ENCODE measurements at places on chromosomes 12 and 14.
A peak's percentile ranks its signal among the peaks of the same experiment; 100 is the strongest.

DNA sequence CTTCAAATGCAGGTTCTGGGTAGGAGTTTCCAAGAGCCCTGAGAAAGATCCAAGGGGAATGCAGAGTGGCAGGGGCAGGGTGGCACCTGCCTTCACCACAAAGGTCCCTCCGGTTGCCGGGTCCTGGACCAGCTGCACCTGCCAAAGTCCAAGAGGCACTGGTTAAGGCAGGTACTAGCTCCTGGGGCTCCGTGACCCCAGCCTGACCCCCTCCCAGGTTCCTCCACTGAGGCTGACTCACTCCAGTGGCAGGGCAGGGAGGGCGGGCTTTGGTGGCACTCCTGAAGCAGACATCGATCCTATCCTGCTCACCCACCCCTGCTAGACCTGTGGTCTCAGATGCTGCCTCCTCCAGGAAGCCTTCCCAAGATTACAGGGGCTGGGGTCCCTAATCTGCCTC is 11.4 kb downstream of the RPS6KL1 start:
- DNase-seq: no peak

- no peak for DNase-seq
Observed at GRCh38 chr12:6620885-6621274, 13.7 kb upstream of the CHD4 start.

DNA sequence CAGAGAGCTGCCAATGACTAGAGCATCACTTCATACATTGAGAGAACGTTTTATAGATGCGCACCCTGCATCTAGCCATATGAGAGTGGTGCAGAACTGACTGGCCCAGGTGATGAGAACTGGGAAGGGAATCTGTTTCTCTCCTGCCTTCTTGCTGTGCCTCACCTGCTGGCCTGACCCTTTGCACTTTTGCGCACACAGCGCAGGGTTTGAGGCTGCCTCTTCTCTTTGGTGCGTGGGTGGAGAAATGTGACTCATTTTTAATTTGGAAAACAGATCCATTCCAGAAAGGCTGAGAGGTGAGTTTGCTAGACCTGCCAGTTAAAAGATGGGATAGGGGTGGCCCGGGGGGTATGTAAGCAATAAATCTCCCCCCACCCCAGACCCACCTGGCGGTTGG is 453 bp upstream of the ESRRB start:
- peak; percentile 6 for DNase-seq

- DNase-seq: no peak
Observed at GRCh38 chr14:91484186-91484585, 25.9 kb downstream of the PPP4R3A start.

DNA sequence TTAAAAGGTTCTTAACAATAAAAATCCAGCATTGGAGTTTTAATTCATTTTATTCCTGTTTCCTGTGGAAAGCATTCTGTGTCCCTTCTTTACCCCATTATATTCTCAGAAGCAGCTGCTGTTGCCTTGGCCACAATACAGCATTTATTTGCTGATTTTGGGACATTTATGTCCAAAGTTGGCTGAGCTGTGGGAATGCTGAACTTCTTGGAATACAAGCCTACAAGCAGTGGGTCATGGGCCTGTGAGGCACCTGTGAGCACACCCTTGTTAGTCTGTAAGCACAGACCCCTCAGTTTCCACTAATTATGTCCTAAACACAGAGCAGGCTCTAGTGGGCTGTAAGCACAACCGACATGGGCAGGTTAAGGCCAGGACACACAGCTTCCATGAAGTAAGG is 122.2 kb upstream of the IGF1 start:
- DNase-seq: no peak

DNA sequence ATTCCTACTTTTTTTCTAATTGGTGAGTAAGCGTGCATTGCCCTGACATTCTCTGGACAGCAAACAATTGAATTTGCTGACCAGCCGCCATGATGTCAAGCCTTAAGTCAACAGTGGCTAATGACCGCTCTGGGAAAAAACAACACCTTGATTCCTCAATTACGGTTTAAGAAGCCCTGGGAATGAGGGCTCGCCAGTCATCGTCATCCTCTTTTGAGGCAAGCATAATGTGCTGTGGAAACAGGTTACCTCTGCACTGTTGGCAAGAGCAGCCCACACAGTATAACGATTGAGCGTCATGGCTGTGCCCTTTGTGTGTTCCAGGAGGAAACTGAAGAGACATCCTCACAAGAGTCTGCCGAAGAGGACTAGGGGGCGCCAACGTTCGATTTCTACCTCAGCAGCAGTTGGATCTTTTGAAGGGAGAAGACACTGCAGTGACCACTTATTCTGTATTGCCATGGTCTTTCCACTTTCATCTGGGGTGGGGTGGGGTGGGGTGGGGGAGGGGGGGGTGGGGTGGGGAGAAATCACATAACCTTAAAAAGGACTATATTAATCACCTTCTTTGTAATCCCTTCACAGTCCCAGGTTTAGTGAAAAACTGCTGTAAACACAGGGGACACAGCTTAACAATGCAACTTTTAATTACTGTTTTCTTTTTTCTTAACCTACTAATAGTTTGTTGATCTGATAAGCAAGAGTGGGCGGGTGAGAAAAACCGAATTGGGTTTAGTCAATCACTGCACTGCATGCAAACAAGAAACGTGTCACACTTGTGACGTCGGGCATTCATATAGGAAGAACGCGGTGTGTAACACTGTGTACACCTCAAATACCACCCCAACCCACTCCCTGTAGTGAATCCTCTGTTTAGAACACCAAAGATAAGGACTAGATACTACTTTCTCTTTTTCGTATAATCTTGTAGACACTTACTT is 138.9 kb downstream of the HMGA2 start:
- no peak for DNase-seq

- no peak for DNase-seq
Observed at GRCh38 chr14:99508896-99509629, 27.9 kb downstream of the CCNK start.

DNA sequence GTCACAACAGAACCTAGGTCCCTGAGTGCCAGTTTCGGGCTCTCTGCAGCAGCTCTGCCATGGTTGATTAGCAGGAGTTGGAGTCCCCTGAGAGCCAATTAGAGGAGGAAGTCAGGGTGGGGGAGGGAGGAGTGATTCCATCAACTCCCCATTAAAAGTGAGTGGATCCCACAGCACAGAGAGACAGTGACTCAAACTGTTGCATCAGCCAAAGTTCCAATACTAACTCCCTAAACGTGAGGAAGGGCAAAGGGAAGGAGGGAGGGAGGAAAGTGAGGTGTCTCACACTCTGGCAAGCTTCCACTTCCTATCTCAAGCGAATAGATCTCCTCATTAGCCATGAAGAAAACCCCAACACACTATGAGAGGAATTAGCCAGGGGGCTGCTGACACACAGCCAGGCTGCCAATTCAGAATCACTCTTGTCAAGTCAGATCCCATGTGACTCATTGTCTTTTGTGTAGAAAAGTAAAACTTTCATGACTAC is 23.6 kb downstream of the OR11H4 start:
- peak; percentile 91 for DNase-seq

- no peak for DNase-seq
Observed at GRCh38 chr12:67952787-67953186, 36.5 kb upstream of the IFNG-AS1 start.

- DNase-seq: no peak
Observed at GRCh38 chr14:81127785-81128184, 93.0 kb downstream of the GTF2A1 start.

- DNase-seq: peak; percentile 42
Observed at GRCh38 chr12:6555018-6555691, 687 bp downstream of the IFFO1 start.

GRCh38 chr14:93061380-93062012 is 54.2 kb downstream of the ITPK1 start:
- no peak for DNase-seq

DNA sequence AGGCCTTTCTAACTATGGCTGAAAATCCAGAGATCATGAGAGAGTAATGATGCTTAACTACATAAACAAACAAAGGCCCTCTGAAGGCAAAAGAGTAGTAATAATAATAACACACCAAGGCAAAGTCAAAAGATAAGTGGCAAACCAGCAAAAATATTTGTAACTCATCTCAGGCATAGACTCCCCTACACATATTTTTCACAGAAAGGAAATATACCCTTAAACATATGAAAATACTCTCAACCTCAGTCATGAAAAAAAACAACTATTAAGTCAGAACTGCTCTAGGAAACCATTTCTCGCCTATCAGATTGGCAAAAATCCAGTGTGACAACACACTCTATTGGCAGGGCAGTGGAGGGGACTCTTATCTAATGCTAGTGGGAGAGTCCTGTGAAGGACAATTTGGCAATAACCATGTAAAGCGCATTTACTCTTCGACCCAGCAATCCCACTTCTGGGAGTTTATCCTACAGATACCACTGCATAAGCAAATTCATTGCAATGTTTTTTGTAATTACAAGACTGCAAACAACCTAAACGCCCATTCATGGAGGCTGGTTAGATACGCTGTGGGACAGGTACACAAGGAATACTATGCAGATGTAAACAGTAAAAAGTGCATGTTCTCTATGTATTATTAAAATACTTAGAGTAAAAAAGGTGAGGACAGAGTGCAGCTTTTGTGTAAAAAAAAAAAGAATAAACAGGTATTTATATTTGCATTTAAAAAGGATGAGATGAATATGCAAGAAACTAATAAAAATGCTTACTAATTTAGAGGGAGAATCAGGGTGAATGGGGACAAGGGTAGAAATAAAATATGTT is 26.0 kb upstream of the IL22 start:
- no peak for DNase-seq

DNA sequence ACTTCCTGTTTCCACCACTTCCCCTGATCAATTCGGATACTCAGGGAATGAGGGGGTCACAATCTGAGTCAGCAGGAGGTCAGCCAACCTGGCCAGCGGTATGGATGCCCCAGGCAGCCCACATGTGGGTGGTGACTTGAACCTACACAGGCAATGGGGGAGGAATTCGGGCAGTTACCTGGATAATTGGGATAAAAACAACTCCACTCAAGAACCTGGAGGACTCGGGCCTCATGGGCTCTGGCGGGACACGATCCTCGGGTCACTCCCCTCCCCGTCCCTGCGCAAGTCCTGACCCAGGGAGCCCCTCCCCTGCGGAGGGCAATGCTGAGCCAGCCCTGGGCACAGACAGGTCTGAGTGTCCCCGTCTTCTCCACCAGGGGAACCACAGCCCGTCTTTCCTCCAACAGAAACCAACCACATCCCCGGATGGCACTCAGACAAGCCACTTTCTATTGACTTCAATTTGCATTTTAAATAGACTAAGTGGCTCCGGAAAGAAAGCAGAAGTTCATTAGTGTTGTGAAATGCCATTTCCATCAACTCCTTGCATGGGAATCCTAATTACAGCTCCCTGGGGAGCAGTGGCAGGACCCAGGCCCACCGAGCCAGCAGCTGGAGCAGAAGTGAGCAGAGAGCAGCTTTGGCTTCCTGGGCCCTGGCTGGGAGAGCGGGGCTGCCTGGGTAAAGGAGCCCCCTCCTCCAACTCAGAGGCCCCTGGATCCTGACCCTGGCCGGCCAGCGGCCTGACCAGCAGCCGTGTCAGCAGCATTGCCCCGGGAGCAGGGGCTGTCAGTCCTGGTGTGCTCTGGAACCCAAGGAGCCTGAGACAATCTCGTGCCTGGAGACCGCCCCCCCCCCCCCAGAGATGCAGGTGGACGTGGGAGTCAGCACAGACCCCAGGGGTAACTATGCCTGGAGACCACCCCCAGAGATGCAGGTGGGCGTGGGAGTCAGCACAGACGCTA is 374.1 kb downstream of the ADGRD1 start:
- no peak for DNase-seq

- DNase-seq: no peak
Observed at GRCh38 chr14:65852689-65853088, 440.2 kb downstream of the FUT8 start.

- no peak for DNase-seq
Observed at GRCh38 chr12:62922539-62922938, 12.4 kb downstream of the PPM1H start.

DNA sequence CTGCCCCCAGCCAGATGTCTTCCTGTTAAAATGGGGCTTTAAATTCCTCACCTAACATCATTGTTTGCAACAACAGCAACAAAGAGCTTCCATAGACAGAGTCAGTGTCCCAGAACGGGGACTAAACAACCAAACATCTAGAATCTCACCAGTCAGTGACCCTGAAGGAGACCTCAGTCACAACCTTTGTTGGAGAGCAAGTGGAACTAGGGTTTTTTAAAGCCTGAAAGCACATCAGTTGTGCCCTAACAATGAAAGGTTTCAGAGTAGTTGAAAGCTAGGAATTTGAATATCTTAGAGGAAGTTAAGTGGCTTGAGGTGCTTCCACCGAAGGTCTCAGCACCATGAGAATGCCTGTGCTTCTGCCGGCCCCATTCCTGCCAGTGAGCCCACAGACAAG is 5.0 kb upstream of the ALDH2 start:
- DNase-seq: no peak

DNA sequence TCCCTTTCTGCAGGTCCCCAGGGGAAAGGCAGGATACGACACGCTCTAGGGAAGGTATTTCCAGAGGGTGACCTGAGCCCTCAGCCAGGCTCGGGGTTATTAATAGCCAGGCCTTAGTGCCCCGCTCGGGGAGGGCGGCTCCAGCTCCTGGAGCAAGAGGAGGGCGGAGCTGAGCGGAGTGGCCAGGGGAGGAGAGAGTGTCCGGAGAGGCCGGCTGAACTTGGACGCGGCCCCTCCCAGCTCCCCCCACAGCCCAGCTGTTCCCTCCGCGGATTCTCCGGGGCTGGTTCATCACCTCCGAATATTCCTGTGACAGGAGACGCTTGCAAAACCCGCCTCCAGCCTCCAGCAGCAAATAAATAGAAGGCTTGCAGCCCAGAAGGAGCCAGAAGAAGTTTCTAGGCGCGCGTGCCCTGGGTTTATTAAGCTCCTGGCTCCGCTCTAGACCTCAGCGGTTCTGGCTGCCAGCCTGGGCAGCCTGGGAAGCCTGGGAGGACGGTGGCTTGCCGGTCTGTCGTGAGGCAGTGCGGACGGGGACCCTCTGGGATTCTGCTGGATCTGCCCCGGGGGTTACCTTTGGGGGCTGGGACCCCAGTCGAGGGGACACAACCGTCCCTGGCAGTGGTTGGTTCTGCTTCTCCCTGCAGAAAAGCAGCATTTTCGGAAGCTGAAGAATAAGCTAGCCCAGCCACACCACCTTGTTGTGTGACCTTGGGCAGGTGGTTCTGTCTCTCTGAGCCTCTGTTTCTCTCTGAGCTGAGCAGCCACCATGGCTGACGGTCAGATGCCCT is at the start of gene HSPB8:
Gene HSPB8 (plus strand): TSS at position 388 of the 791 bp plus-strand sequence. CDS start 382 bp downstream, at position 770.
- peak; percentile 35 for DNase-seq

- DNase-seq: no peak
Observed at GRCh38 chr12:88144037-88144436, 1.9 kb downstream of the TMTC3 start.

DNA sequence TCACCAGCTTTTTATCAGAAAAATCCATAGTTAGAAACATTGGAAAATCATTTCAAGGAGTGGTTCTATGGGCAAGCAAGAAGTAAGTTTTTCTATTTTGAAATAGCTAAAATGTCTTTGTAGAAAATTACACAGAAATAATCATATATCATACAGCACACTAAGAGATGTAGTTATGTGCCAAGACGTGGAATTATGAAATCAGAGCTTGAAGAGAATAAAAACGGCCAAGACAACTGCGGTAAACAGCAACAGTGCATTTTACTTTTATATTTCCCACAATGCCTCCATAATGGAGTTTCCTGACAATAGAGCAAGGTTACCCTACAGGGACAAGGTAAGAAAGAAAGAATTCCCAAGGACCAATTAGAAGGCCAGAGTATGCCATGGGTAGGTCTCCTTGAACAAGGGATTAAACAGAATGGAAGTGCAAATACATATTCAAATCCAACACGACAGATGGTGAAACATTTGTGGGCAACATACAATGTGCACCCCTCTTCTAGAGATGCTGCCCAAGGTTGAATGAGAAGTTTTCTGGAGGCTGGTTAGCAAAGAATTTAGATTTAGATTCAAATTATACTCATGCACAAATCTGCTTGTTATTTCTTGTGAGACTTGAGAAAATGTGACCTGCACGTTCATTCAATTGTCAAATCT is 76.1 kb upstream of the BTG1 start:
- no peak for DNase-seq

- DNase-seq: peak; percentile 59
Observed at GRCh38 chr14:63186453-63186852, 17.8 kb upstream of the RHOJ start.

All from foreskin fibroblast (primary cell).